ENCODE measurements at places on chromosomes 7 and 10. TPM values are rescaled to one million over a fixed set of nuclear protein-coding genes. Genes with fewer than 3 reads are reported as not detected.

- no peaks in the 10 kb centered on the region for H3K27me3 ChIP-seq
- H3K4me3 ChIP-seq = no peak overlapping the region
- no peak overlapping the region for H3K27ac ChIP-seq
- no peaks in the 10 kb centered on the region for H3K36me3 ChIP-seq
- DNase-seq = peak; percentile 18
- H3K4me1 ChIP-seq = no peaks in the 10 kb centered on the region
These were observed 64.2 kb downstream of the PHYHIPL start for GRCh38 chr10:59240582-59241183.

DNA sequence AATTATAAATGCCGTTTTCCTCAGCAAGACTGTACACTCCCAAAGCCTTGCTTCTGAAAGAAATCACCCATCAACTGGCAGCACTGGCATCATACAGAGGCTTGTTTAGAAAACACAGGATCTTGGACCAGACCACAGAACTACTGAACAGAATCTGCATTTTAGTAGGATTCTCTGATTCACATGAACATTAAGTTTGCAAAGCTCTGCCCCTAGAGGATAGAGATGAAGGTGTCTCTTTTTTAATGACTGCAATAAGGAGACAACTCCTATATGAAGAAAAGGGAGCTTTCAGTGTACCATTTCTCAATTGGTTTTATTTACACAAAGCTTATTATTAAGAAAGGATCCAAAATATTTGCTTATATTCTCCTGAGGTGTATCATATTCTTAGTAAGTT is 172.7 kb downstream of the AGMO start:
- H3K4me3 ChIP-seq = no peak overlapping the region
- H3K27me3 ChIP-seq = no peaks in the 10 kb centered on the region
- no peak overlapping the region for H3K27ac ChIP-seq

DNA sequence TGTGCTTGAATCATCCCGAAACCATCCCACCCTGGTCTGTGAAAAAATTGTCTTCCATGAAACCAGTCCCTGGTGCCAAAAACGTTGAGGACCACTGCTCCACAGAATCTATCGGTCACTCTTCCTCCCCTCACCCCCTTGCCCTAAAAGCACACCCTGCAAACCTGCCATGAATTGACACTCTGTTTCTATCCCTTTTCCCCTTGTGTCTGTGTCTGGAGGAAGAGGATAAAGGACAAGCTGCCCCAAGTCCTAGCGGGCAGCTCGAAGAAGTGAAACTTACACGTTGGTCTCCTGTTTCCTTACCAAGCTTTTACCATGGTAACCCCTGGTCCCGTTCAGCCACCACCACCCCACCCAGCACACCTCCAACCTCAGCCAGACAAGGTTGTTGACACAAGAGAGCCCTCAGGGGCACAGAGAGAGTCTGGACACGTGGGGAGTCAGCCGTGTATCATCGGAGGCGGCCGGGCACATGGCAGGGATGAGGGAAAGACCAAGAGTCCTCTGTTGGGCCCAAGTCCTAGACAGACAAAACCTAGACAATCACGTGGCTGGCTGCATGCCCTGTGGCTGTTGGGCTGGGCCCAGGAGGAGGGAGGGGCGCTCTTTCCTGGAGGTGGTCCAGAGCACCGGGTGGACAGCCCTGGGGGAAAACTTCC is 784 bp upstream of the SERPINE1 start:
- H3K4me3 ChIP-seq = no peak overlapping the region
- no peaks in the 10 kb centered on the region for H3K36me3 ChIP-seq
- peak overlapping the region; percentile 81 for H3K27ac ChIP-seq

UTF1 gene
- 2.5 TPM for total RNA-seq

SDK1 gene
- total RNA-seq = 4.5 TPM

DNA sequence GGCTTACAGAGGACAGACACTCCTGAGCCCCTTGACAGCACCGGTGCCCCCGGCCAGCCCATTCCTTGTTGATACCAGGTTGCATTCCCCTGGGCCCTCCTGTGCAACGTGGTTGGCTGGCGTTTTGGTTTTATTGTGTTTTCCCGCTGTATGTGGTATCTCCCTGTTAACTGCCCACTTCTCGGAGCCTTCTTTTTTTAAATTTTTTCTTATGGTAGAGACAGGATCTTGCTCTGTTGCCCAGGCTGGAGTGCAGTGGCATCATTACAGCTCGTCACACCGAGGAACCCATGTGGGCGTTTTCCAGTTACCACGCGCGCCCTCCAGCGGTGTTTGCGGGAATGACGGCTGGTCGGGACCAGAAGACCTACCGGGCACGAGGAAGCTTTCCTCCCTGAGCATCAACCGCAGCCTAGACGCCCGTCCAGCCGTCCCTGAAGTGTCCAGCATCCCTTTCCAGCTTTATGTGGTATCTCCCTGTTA is 16.9 kb upstream of the ZFAND2A start:
- H3K4me1 ChIP-seq = peaks cover 2% of the 10 kb centered on the region
- H3K36me3 ChIP-seq = no peaks in the 10 kb centered on the region
- no peak overlapping the region for H3K4me3 ChIP-seq
- H3K27me3 ChIP-seq = no peaks in the 10 kb centered on the region
- no peak for DNase-seq
- H3K27ac ChIP-seq = no peak overlapping the region

RADIL gene
- 1.4 TPM for total RNA-seq

DNA sequence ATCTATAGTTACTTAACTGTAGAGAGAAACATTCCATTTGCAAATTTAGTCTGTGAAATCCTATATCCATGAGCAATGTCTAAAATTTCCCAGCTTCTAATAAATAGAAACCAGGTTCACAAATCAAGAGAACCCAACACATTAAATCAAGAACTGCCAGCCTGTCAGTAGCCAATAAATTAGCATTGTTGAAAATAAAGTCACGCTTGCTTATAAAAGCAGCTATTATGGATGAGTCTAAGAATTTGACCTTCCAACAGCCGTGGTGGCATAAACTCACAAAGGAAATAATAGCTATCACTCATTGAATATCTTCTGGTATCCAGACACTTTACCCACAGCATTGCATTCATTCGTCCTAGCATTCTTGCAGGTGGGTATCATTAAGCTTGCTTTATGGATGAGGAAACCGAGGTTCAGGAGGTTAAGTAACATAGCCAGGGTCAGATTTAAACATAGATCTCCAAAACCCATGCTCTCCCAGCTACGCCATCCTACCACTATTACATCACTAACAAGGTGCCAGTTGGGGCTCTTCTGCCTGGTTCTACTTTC is 260.1 kb upstream of the YAE1 start:
- no peaks in the 10 kb centered on the region for H3K27me3 ChIP-seq
- DNase-seq = no peak
- no peak overlapping the region for H3K27ac ChIP-seq
- H3K4me3 ChIP-seq = no peak overlapping the region

- H3K4me1 ChIP-seq = no peaks in the 10 kb centered on the region
- no peaks in the 10 kb centered on the region for H3K36me3 ChIP-seq
- DNase-seq = no peak
- no peak overlapping the region for H3K27ac ChIP-seq
- H3K27me3 ChIP-seq = no peaks in the 10 kb centered on the region
These were observed 186.6 kb downstream of the DPY19L1 start for GRCh38 chr7:34850681-34851080.

- peaks cover 2% of the 10 kb centered on the region for H3K4me1 ChIP-seq
- DNase-seq = no peak
- no peaks in the 10 kb centered on the region for H3K27me3 ChIP-seq
- H3K4me3 ChIP-seq = no peak overlapping the region
These were observed 5.9 kb upstream of the ANKRD7 start for GRCh38 chr7:118218413-118219156.

SUN1 gene
- 142 TPM for total RNA-seq
